ENCODE measurements at places on chromosomes 3 and 15.

GRCh38 chr3:125110876-125111480 lies 55.2 kb upstream of the HEG1 start:
- DNase-seq, result no peak

DNA sequence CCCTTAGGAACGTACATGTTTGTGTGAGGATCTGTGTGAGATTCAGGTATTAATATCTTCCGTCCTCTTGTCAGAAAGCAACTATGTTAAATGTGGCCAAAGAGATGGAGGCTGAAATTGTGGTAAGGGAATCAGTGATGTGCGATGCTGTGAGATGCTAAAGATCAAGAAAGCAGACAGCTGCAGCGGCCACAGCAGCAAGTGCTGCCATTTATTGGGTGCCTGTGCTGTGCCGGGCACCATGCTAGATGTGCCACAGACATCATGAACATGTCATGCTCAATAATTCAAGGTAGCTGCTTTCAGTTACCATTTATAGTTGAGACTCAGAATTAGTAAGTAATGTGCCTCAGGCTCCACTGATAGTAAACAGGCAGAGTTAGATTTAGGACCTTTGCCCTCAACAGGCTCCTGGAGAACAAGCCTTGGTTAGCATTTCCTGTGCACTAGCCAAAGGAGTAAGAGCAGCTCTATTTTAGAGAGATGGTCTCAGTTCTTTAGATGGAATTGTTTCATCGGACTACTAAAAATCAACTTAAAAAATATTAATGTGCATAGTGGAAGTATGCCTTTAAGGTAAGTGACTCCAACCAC lies 24.9 kb downstream of the LARS2 start:
- no peak for DNase-seq

GRCh38 chr15:90879730-90880366 lies 4.5 kb upstream of the FES start:
- DNase-seq, result no peak

GRCh38 chr15:41904541-41905005 lies 10.7 kb upstream of the SPTBN5 start:
- DNase-seq, result no peak

DNA sequence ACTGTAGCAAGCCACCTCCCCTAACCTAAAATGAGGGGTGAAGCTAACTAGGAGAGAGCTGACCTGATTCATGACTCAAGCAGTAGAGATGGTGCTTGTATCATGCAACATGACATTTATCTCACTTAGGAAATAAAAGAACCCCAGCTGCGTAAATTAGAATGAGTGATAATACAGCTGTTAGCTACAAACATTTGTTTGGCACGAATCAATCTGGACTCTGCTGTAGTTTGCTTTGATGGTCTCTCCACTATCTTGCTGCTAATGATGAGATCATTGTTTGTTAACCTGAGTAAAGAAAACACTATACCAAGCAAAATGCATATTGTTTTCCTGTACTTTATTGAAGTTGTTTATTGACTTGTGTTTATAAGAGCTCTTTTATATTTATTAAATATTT lies 92.6 kb downstream of the ALDH1A2 start:
- no peak for DNase-seq

DNA sequence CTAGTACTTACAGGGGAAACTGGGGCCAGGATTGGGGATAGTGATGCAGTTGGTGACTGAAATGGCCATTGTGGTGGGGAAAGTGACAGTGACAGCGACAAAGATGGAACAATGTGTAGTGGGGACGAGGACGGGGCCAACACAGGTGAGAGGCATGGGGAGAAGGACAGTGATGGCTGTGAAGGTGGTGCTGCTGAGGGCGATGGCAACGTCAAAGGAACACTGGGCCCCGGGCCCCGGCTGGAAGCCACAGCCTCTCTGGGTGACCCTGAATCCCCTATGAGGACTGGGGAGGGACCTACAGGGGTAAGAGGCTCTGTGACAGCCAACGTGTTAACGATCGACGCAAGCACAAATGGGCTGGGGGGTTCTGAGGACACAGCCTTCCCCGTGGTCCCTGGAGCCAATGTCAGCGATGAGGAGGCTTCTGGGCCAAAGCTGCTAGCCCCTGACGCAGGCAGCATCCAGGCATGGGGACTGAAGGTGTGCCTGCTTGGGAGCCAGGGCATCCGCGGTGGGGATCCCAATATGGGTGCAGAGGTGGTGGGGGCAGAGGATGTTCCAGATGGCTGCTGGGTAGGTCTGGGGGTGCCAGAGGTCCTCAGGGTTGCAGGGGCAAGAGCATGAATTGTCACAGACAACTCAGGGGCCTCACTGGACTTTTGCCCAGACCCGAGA lies 25.2 kb upstream of the GOLGA6C start:
- no peak for DNase-seq
